ENCODE measurements at places on chromosomes 2 and 18.

GRCh38 chr2:150120326-150120955 lies 367.0 kb downstream of the RND3 start:
- DNase-seq, result no peak

GRCh38 chr2:19623488-19623887 lies 265.1 kb upstream of the OSR1 start:
- DNase-seq, result no peak

DNA sequence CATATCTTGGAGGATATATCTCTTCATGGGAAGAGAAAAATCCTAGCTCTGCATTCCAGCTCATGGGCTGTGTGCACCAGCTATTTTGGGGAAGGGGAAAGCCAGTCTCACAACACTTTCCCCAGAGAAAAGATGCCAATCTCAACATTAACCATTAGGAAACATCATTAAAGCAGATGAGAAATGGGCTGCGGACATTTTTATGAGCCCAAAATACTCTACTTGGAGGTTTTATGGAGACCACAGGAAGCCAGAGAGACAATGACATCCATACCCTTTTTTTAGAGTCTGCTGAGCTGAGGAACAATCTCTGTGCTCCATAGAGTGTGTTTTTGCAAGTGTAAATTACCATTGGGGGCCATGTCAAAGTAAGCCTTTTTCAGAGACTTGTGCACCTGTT lies 213.7 kb downstream of the TRIB2 start:
- no peak for DNase-seq

- no peak for DNase-seq
Observed at GRCh38 chr18:13456736-13457271, 238.2 kb downstream of the LDLRAD4 start.

DNA sequence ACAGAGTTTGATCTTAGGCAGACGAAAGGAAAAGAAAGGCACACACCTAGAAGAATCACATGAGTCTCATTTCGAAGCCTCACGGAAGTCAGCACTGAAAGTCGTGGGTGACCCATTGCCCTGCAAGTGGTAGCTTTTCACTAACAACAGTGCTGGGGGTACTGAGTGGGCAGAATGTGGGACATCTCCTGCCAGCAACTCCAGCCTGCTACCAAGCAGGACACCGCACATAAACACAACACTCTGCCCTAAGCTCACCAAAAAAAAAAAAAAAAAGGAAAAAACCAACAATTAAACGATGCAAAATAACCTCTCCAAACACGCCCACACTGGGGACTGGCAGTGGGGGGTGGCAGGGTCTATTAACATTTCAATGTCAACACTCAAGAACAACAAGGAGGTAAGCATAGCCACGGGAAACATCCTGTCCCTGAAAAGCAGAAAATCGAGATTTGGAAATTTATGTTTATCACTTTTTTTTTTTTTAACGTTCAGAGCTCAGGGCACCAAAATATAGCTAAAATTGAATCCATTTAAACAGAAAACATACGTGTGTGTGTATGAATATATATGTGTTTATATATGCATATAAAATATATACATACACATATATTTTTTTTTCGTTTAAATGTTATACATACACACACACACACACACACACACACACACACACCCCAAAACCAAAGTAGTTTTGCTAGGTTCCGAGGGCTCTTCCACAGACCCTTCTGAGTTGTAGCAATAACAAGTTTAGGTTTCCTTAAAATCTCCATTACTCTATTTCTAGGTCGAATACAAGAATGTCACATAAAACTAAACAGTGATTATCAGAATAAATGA lies 2.2 kb downstream of the INO80D start:
- DNase-seq, result no peak

GRCh38 chr2:124476291-124476690 lies 451.2 kb downstream of the CNTNAP5 start:
- DNase-seq, result no peak

- no peak for DNase-seq
Observed at GRCh38 chr2:68643011-68643873, at the start of gene PROKR1. PROKR1 (plus strand) TSS chr2:68643579; CDS start chr2:68645822, 2,243 bp downstream.

- no peak for DNase-seq
Observed at GRCh38 chr18:59707306-59707705, 10.1 kb upstream of the CCBE1 start.

- no peak for DNase-seq
Observed at GRCh38 chr18:6355789-6356589, 58.7 kb downstream of the L3MBTL4 start.

GRCh38 chr18:46437061-46437460 lies 220.0 kb downstream of the LOXHD1 start:
- DNase-seq, result no peak

- DNase-seq, result no peak
Observed at GRCh38 chr2:146506851-146507250, 1338.0 kb upstream of the ACVR2A start.

Data from activated T-helper 1 cell treated with Interleukin-2 at 50 U/mL for 16 hours (primary cell).